ELR (cell line): ENCODE measurements at places on chromosomes 3 and 15.

- no peak for DNase-seq
These were observed 163.6 kb downstream of the TUSC7 start for GRCh38 chr3:116873142-116873541.

DNA sequence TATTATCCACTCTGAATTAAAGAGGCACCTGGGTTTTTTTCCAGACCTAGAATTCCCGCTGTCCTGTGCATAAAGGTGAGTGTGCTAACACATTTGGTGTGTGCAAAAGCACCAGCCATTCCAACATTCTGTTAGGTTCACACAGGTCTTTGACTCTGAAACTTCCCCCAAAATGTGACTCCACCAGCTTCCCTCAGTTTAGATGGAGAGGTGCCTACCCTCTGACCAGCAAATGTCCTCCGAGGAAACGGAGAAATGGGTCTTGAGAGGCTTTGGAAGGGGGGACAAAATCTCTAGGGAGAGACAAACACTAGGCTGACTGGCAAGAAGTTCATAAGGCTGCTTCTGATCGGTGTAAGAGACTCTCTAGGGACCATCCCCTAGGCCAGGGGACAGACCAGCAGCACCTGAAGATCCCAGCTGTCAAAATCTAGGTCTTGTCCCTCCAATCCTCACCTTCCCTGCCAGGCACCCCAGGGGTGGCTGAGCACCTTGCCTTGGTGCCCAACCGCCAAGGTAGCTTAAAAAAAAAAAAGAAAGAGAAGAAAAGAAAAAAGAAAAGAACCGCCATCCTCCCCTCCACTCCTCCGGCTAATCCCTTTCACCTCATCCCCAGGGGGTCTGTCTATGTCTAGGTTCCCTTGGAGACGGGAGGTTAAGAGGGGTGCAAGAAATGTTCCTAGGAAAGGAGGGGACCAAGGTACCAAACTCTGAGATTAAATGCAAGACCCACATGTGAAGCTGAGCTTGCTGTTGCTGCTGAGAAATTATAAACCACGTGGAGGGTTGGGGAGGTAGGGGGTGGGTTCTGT is 2.0 kb upstream of the MECOM start:
- DNase-seq = no peak

- no peak for DNase-seq
These were observed 145.7 kb upstream of the PLAAT1 start for GRCh38 chr3:193095366-193095765.

DNA sequence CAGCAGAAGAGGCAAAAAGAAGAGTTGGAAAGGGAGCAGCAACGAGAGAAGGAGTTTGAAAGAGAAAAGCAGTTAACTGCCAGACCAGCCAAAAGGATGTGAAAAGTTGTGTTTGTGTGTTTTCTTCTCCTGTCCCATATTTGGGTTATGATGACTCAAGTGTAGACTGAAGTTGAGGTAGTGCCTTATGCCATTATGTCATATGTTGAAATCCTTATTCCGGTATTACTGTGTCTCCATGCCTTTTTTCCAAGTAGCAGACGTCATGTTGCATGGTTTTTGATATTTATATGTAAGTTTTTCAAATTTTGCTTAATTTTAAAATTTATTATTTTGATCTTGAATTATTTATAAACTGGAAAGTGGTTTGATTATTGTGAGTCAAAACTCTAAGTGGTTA is 19.2 kb downstream of the BLOC1S6 start:
- DNase-seq = no peak

DNA sequence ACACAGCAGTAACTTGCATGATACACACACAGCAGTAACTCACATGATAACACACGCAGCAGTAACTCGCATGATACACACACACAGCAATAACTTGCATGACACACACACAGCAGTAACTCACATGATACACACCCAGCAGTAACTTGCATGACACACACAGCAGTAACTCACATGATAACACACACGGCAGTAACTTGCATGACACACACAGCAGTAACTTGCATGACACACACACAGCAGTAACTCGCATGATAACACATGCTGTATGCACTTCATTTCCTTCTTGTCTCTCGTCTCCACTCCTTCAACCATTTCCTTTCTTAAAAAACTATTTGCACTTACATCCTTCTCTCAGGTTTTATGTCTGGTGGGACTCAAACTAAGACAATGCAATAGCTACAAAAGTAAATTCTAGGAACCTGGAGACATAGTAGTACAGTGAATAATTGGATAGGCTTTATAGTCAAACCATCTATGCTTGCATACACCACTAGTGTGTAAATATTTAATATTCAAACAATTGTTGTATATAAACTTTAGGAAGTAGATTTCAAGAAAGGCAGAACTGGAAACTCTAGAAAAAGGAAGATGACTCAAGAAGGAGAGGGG is 130.8 kb downstream of the UACA start:
- peak; percentile 55 for DNase-seq
